ENCODE measurements at places on chromosomes 2 and 18.

- no peak overlapping the region for H3K4me3 ChIP-seq
- no peaks in the 10 kb centered on the region for H3K36me3 ChIP-seq
Observed at GRCh38 chr2:74789271-74789670, 44.7 kb upstream of the HK2 start.

GRCh38 chr2:73134471-73134870 lies 21.7 kb upstream of the RAB11FIP5 start:
- no peaks in the 10 kb centered on the region for H3K27me3 ChIP-seq
- H3K36me3 ChIP-seq, result no peaks in the 10 kb centered on the region
- no peak for DNase-seq
- H3K27ac ChIP-seq, result no peak overlapping the region
- no peak overlapping the region for H3K4me3 ChIP-seq

DNA sequence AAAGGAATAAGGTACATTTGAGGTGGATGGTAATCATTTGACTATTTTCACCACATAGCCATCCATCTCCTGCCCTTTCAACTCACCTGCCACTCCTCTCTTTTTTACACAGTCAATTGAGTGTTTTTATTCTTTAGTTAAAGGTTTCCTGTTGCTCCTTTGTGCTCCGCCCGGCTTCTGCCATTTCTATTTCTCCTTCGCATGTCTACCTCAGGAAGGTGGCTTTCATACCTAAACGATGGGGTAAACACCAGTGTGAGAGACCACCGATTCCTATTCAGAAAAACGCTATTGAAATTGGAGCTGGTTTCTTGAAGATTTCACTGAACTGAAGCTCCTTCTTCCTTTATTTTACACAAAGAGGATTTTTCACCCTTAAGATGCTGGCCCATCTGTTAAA lies 1628.0 kb upstream of the PIK3C3 start:
- H3K36me3 ChIP-seq, result no peaks in the 10 kb centered on the region
- no peak overlapping the region for H3K27ac ChIP-seq
- H3K27me3 ChIP-seq, result no peaks in the 10 kb centered on the region
- H3K4me1 ChIP-seq, result no peaks in the 10 kb centered on the region

DNA sequence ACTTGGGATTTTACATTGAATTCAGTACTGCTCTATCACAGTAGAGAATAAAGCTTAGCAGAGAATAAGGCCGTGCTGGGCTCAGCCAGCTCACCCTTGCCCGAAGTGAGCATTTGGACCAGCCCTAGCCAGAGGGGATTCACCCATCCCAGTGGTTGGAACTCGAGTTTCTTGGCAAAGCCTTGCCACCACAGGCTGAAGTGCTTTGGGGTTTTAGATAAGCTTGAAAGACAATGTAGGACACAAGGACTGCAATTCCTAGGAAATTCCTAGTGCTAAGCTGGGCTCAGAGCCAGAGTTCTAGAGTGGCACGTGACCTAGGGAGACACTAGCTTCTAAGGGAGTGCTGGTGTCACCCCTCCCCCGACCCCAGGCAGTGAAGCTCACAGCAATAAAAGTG lies 28.0 kb downstream of the SERPINB11 start:
- DNase-seq, result no peak
- H3K4me3 ChIP-seq, result no peak overlapping the region
- no peaks in the 10 kb centered on the region for H3K4me1 ChIP-seq
- no peaks in the 10 kb centered on the region for H3K36me3 ChIP-seq

GRCh38 chr18:66778048-66778447 lies 174.2 kb upstream of the CDH19 start:
- no peak overlapping the region for H3K4me3 ChIP-seq
- H3K4me1 ChIP-seq, result no peaks in the 10 kb centered on the region
- H3K27me3 ChIP-seq, result no peaks in the 10 kb centered on the region
- no peaks in the 10 kb centered on the region for H3K36me3 ChIP-seq
- DNase-seq, result no peak

GRCh38 chr18:51739044-51739666 lies 541.7 kb upstream of the MEX3C start:
- no peaks in the 10 kb centered on the region for H3K4me1 ChIP-seq
- H3K4me3 ChIP-seq, result no peak overlapping the region
- H3K27me3 ChIP-seq, result no peaks in the 10 kb centered on the region
- no peaks in the 10 kb centered on the region for H3K36me3 ChIP-seq
- no peak for DNase-seq

GRCh38 chr2:83369601-83370418 lies 1089.3 kb downstream of the SUCLG1 start:
- H3K36me3 ChIP-seq, result no peaks in the 10 kb centered on the region
- H3K4me3 ChIP-seq, result no peak overlapping the region
- no peaks in the 10 kb centered on the region for H3K27me3 ChIP-seq
- H3K27ac ChIP-seq, result no peak overlapping the region
- H3K4me1 ChIP-seq, result no peaks in the 10 kb centered on the region

- peaks cover 58% of the 10 kb centered on the region for H3K4me1 ChIP-seq
- H3K27ac ChIP-seq, result peak overlapping the region; percentile 84
- DNase-seq, result no peak
- no peaks in the 10 kb centered on the region for H3K36me3 ChIP-seq
Observed at GRCh38 chr18:34710934-34711333, 836 bp downstream of the DTNA start.

- no peak overlapping the region for H3K27ac ChIP-seq
- no peaks in the 10 kb centered on the region for H3K27me3 ChIP-seq
- no peak for DNase-seq
- no peaks in the 10 kb centered on the region for H3K36me3 ChIP-seq
Observed at GRCh38 chr2:149702571-149702970, 115.0 kb upstream of the MMADHC start.

DNA sequence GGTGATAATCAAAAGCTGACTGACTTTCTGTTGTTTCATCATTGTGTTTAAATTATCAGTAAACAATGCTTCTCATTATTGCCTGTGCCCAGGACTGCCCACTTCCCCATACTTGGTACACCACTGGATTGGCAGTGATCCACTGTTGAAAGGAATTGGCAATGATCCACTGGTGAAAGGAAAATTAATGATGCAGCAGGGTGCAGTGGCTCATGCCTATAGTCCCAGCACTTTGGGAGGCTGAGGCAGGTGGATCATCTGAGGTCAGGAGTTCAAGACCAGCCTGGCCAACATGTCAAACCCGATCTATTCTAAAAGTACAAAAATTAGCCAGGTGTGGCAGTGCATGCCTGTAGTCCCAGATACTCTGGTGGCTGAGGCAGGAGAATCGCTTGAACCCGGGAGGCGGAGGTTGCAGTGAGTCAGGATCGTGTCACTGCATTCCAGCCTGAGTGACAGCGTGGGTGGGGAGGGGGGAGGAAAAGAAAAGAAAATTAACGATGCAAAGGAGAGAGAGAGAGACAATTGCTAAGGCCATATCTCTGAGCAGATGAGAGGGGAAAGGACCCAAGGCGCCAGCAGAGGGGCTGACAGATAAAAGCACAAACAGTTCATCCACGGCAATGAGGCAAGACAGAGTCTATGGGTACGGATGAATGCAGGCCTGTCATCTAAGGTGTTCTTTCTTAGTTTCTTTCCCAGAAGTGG lies 10.2 kb upstream of the GTF2A1L start:
- no peak overlapping the region for H3K27ac ChIP-seq
- H3K36me3 ChIP-seq, result no peaks in the 10 kb centered on the region
- DNase-seq, result no peak
- no peaks in the 10 kb centered on the region for H3K4me1 ChIP-seq
- H3K27me3 ChIP-seq, result no peaks in the 10 kb centered on the region
- H3K4me3 ChIP-seq, result no peak overlapping the region

DNA sequence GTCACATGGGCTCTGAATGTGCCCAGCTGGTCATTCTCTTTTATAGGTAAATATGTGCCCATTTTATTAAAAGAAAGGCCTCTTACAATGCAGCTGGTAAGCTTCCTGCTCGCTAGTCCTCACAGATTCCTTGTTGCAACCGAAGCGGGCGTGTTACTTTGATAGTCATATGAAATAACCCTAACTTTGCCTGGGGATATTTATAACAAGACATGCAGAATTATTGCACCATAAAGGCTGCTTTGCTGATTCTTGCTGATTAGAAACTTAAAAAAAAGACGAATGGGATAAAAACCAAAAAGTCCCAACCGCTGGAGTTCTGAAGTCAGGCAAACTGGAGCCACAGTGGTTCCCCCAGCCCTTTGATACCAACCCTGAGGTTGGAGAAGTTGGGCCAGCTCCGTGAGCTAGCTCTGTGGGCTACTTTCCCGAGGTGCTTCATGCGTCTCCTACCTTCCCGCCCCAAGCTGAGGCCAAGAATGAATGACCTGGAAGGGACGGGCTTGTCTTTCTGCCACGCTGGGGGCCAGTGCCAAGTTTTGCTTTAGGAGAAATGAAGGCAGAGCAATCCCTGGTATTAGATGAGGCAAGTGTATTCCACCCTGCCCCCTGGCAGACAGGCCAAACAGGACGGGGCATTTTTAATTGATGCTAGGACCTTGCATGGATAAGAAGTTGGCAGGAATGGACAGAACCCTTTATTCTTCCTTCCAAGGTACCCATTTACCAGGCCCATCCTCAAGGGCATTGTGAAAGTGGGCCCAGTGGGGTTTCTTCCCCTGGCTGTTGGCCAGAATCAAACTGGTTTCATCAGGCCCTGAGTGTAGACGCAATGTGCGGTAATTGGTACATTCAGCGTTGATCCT lies 140.4 kb downstream of the KCTD1 start:
- H3K27me3 ChIP-seq, result no peaks in the 10 kb centered on the region
- no peaks in the 10 kb centered on the region for H3K36me3 ChIP-seq
- H3K27ac ChIP-seq, result no peak overlapping the region
- DNase-seq, result no peak

GRCh38 chr18:36296650-36297416 lies 680 bp upstream of the FHOD3 start:
- peak; percentile 60 for DNase-seq
- H3K27ac ChIP-seq, result peak overlapping the region; percentile 88
- H3K36me3 ChIP-seq, result no peaks in the 10 kb centered on the region
- peak overlapping the region; percentile 89 for H3K4me3 ChIP-seq

GRCh38 chr2:120470041-120470965 lies 124.4 kb downstream of the INHBB start:
- no peaks in the 10 kb centered on the region for H3K27me3 ChIP-seq
- peak overlapping the region; percentile 71 for H3K27ac ChIP-seq
- H3K36me3 ChIP-seq, result no peaks in the 10 kb centered on the region
- DNase-seq, result peak; percentile 72

- peaks cover 75% of the 10 kb centered on the region for H3K4me1 ChIP-seq
- no peaks in the 10 kb centered on the region for H3K27me3 ChIP-seq
- H3K27ac ChIP-seq, result no peak overlapping the region
Observed at GRCh38 chr2:160474891-160475787, 18.5 kb downstream of the RBMS1 start.

DNA sequence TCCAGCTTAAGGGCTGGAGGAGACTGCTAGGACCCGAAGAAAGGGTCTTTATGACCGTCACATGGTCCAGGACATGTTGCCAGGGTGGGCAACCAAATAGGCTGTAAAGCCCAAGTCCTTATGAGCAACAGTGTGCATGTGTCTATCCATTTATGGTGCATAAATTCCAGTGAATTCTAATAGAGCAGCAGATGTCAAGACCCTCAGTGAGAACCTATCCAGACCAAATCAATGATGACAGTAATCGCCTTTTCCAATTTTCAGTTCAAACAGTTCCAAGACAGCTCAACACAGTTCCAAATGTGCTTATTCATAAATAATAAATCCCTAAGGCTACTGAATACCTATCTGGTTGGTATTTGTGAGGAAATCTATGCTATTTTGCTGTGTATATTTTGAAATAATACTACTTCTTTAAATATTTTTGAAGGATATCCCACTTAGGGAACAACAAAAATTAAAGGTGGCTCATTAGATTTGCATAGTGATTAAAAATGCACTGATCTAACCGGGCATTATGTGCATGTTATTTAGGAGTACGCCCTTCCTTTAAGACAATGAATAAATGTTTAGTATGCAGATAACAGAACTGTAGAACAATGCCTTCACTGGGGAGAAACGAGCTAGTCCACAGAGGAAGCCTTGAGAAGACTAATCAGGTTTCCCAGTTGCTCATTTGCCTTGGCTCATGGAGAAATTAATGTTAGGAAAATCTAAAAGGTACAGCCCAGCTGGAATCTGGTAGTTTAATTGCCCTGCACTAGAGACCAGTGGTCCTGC lies 519.5 kb upstream of the CHAC2 start:
- DNase-seq, result no peak
- H3K4me3 ChIP-seq, result no peak overlapping the region
- no peaks in the 10 kb centered on the region for H3K36me3 ChIP-seq
- H3K27me3 ChIP-seq, result no peaks in the 10 kb centered on the region

DNA sequence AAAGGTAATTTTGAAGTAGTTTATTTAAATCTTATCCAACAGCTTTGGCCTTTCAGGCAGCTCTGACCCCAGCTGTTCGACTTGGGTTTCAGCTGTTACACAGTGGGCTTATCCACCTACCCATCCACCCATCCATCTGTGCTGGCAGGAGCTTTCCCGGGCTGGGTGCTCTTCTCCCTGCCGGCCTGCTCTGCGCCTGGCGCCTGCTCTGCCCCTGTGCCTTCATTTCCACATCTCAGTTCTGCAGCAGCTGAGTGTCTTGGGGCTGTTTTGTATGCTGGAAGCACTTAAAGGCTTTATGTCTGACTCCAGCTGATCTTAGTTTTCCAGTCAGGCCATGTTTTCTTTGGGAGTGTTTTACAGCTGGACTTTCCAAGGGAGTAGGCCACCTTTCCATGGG lies 24.2 kb downstream of the LDLRAD4 start:
- peaks cover 26% of the 10 kb centered on the region for H3K4me1 ChIP-seq
- no peaks in the 10 kb centered on the region for H3K36me3 ChIP-seq

Data from left ventricle myocardium inferior (tissue), 1 donor.